SW 1271 (cell line): ENCODE measurements at places on chromosomes 1 and 21.

DNA sequence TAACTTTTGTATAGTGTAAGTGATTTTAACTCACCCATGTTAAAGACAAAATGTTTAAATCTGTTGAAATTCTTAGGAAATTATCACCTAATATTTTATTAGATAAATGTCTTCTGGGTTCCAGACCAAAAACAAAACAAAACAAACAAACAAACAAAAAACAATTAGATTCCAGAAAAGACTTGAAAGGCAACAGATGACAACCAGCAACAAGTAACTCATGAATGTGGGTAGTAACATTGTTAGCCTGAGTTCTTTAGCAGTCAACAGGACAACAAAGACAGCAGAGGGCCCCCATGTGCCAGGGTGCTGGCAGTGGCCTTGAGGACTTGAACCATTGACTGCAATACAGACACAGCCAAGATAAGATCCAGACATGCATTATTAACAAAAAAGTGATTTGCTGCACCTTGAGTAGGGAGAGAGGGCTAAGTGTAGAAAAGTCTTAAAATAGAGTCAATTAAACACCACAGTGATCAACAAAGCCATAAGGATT lies 2.4 kb upstream of the CD247 start:
- DNase-seq: no peak

DNA sequence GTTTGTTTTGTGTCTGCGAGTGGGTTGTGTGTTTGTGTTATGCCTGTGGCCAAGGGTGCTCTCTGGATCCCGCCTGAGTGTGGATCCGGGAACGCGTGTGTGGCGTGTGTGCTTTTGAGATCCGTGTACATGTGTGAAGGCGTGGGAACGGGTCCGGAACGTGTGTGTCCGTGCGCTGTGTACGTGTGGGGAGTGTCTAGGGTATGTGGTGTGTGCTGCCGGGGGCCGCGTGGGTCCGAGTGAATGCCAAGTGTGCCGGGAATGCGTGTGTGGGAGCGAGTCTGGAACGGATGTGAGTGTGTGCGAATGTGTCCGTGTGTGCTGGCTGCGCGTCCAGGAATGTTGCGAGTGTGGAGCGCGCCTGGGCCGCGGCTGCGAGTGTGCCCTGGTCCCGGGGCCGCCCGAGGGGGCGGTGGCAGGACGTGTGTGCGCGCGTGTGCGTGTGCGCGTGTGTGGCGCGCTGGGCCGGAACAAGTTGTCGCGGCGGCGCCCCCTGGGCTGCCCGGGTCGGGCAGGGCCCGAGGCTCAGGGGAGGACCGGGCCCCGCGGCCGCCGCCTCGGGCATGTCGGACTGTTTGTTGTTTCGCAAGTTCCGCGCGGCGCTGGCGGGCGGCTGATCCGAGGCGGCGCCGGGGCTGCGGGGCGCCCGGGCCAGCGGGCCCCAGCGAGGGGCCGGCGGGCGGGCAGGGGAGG lies 953 bp downstream of the PTPRU start:
- DNase-seq: no peak

- no peak for DNase-seq
These were observed 24.4 kb upstream of the DUSP23 start for GRCh38 chr1:159756397-159756796.

DNA sequence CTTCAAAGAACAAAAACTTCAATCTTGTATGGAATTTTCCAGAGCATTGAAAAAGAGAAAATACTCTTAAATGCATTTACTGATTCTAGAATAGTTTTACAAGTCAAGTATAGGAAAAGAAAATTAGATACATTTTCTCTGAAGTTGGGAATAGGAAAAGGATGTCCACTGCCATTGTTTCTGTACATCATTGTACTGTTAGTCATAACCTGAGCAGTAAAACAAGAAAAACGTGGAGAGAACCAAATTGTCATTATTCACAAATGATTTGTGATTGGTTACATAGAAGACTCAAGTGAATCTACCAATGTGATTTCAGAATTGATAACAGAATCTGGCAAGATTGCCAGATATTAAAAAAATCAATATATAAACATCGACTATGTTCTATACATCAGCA lies 27.4 kb downstream of the PRKACB start:
- no peak for DNase-seq

DNA sequence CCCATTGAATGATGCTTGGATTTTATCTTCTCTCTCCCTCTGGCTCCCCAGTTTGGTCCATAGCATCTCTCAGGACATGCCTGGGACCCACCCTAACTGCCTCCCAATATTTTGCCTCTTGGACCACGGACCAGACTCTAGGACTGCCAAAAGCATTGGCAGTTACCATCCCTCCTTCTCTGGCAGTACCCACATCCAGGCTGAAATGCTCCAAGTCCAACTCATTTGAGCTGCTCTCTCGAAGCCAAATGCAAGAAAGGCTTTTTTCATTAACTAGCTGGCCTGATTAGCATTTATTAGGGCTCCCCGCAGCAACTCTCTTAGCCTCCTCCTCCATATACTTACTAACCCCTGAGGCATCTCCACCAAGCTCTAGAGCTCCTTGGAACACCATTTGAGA lies 140.0 kb upstream of the GRIK3 start:
- no peak for DNase-seq

- no peak for DNase-seq
These were observed 42.8 kb upstream of the IL12RB2 start for GRCh38 chr1:67264899-67265298.

DNA sequence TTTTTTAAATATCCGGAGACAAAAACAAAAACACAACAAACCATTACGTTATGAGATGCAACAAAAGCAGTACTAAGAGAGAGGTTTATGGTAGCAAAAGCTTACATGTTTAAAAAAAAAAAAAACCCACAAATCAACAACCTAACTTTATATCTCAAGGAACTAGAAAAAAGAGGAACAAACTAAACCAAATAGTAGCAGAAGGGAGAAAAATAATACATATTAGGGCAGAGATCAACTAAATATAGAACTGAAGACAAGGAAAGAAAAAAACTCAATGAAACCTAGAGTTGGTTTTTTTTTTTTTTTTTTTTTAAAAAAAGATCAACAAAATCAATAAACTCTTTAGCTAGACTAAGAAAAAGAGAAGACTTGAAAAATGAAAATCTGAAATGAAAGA lies 34.9 kb downstream of the ZNF644 start:
- no peak for DNase-seq
